NCI-H446 (cell line): ENCODE measurements at places on chromosomes 16 and 17.

DNA sequence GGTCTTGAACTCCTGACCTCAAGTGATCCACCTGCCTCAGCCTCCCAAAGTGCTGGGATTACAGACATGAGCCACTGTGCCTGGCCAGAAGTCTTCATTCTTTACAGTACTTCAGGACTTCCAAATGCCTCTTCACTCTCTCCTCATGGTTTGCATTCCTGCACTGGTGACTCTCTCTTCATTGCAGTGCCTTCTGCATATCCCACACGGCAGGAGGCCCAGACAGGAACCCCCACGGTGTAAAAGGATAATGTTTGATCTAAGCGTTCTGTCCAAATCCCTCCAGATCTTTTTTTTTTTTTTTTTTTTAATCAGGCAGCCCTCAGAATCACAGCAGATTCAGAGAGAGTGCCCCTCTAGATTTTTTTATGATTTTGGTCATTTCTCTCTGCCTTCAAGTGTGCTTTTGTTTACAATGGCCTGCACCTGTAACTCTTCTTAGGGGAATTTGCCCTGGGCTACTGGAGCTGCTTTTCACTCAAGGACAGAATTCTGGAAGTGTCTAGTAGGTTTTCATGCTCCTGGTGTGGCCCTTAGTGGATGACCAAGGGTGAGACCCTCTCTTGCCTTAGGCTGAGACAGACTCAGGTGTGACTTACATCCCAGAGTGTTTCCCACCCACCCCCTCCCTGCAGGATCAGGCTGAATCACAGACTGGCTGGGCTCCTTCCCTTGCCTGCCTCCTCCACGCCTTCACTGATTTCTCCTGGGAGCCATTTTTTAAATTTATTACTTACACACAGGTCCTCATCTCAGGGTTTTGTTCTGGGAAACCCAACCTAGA is 19.8 kb upstream of the NF1 start:
- DNase-seq: no peak

DNA sequence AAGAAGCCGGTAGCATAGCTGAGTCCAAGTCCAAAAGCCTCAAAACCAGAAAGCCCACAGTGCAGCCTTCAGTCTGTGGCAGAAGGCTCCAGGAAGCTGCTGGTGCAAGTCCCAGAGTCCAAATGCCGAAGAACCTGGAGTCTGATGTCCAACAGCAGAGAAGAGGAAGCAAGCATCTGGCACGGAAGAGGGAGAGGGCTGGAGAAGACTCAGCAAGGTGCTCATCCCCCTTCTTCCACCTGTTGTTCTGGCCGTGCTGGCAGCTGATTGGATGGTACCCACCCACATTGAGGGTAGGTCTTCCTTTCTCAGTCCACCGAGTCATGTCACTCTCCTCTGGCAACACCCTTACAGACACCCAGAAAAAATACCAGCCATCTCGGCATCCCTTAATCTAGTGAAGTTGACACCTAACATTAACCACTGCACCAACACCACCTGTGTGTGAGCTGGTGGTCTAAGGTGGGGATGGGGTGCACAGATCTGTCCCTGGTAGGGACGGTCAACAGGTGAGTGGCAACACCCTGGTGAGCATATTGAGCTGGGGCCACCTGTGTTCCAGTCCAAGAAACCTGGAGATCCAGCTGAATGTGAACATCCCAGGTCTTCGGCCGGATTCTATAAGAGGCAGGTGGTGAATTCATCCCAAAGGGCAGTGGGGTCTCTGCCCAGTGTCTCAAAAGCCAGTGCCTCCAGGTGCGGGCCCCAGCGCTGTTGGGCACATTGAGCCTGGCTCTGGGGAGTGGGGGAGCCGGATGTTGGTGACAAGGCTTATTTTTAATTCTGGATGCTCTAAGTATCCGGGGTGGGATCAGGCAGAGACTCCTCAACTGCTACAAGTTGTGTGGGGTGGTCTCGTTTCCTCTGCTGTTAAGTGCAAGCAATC is 9.8 kb downstream of the MIEF2 start:
- DNase-seq: no peak

DNA sequence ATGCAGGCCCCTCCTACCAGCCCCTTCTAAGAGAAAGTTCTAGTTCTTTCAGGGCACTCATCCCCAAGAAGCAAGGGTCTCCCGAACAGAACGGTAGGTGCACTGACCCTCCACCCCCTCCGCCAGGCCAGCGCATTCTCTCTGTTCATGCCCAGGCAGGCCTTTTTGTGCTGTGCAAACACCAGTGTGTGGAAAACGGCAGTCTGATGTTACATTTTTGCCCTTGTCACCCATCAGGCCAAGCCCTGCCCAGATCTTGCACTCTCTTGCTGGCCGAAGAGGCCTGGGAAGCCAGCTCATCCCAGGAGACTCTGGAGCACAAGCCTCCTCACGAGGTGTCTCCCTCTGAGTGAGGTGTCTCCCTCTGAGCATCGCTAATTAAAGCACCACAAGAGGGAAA is 16.1 kb upstream of the MTSS2 start:
- DNase-seq: no peak

DNA sequence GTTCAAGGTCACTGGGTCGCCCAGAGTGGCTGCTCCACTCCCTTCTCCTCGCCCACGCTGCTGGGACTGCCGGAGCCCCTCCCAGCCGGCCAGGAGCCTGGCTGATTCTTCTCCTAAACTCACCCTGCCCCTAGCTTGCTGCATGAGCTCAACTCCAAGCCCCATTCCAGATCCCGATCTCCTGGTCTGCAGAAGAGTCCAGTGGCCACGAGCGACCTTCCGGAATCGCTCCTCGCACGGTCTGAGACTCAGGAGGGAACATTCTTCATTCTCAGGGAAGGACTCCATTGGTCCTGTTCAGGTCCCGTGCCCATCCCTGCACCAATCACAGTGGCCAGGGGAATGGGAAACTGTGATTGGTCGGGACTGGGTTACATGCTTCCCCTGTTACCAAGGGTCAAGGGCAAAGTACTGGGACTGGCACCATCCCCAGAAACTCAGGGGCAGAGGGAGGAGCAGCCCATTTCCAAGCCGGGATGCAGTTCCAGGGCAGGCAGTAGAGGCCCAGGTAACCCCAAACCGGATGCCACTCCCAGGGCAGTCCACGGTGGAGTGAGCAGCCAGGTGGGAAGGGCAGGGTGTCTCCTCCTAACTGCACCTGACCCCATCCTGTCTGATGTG is 24.5 kb upstream of the CIBAR2 start:
- peak; percentile 14 for DNase-seq

DNA sequence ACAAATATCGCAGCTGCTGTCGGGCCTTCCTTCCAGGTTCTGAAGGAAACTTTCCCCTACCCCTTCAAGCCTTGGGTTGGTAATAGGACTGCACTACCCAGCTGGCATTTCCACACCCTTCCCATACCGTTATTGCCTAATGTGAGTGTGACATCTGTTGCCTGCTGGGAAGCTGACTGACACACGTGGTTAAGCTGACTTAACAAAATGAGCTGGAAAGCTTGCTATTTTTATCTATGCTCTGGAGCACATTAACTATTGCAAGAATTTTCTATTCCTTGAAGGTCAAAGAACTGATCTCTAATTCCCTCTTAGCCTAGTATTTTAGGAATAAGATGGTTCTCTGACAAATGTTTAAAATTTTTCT is 79.5 kb downstream of the PMP22 start:
- DNase-seq: no peak

DNA sequence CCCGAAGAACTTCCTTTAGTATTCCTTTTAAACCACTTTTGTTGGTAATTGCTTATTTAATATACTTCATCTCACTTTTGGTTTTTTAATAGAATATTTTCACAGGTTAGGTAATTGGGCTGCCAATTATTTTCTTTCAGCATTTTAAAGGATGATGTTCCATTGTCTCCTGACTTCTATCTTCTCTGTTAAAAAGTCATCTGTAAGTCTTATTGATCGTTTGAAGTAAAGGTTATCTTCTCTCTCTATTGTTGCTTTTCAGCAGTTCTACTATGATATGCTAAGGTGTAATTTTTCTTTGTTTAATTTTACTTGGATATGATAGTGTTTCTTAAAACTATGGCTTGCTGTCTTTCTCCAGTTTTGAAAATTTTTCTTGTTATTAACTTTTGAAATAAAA is 307.5 kb downstream of the MAP2K4 start:
- DNase-seq: no peak

DNA sequence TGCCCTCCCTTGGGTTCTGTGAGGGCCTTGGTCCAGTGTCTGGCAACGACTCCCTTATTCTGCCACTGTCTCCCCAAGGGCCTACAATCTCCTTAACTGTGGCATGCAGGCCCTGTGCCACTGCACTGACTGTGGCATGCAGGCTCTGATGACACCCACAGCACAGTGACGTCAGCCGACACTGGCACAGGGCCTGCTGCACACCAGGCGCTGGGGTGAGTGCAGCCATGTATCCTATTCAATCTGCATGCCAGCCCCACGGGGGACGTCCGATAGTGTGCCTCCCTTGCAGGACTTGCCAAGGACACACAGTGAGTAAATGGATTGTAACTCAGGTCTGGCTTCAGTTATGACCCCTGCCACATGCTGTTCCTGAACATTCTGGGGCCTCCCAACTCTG is 39.8 kb upstream of the RASD1 start:
- DNase-seq: peak; percentile 58

GRCh38 chr17:73566905-73567782 is 77.1 kb downstream of the SDK2 start:
- DNase-seq: no peak

- DNase-seq: no peak
Observed at GRCh38 chr17:12745486-12745885, 43.8 kb upstream of the ARHGAP44 start.

DNA sequence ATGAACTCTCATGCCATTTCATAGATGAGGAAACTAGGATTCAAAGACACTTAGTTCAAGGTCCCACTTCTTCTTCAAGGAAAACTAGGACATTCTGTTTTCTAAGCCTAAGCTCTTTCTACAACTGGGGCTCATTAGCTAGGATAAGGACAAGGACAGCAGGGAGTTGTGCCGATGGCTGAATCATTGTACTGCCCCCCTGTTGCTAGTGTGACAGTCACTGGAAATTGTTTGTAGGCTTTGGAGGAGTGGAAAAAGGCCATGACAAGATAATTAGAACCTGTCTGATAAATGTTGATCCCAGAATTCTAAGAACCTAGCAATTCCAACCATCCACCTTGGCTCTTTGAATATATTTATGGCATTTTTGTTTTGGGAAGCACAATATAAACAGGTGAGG is 445.7 kb downstream of the CDH8 start:
- DNase-seq: no peak

- DNase-seq: no peak
Observed at GRCh38 chr17:2087597-2088211, 32.8 kb downstream of the HIC1 start.

- no peak for DNase-seq
Observed at GRCh38 chr17:19370493-19370960, 7.8 kb upstream of the MAPK7 start.

DNA sequence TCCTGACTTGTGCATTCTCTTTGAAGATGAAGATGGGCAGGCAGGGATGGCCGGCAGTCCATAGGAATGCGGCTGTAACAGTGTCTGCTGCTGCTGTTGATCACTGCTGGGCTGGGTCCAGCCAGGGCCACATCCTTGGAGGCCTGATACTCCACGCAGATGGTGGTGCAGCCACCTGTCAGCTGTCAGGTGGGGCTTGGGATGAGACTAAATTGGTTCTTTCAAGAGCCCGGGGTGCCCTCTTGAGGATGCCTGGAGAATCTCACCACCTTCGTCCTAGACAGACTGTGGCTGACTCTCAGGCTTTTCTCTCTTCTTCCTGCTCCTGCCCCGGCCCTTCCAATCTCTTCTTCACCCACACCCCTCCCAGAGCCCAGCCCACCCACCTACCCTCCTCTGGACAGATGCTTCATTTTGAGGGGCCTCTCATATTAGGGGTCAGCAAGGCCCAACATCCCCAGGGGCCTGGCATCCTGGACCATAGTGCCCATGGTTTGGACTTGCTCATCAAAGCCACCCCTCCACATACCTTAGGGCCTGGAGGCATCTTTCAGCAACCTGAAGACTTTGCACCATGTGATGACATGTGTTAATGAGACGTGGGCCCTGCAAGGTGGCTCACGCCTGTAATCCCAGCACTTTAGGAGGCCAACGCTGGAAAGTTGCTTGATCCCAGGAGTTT is 19.1 kb downstream of the OSBPL7 start:
- peak; percentile 10 for DNase-seq

DNA sequence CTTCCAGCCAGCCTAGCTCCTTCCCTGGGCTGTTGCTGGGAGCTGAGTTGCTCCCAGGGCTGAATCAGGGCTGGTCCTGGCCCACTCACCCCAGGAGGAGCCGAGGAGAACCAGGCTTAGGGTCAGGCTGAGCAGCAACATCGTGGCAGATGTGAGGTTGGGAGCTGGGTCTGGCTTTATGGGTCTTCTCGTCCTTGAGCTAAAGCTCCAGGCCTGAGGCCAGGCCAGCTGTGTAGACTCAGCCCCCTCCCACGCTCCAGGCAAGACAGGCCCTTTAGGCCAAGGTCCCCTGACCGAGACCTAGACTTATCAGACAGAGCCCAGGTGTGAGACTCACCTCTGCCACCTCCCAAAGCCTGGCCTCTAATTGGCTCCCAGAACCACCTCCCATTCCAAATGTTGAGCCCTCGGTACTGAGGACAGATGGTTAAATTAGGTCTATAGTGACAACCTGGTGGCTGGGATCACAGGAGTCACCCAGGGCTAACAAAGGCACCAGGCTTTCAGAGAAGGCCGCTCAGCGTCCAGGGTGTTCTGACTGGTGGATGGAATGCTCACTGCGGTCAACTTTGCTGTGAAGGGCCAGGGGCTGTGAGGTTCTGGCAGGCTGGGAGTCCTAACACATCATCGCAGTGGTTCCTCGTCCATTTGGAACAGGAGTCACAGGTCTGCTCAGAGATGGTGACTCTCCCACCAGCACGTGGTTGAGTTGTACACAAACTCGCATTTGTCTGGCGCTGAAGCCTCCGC is at the start of gene CTRL:
CTRL (minus strand) TSS at position 151 of the 750 bp plus-strand sequence; CDS start at position 141, 10 bp downstream.
- DNase-seq: no peak

- DNase-seq: no peak
Observed at GRCh38 chr17:20982589-20983358, 60.0 kb downstream of the USP22 start.

GRCh38 chr17:77494664-77495435 is 354.1 kb downstream of the SEC14L1 start:
- peak; percentile 59 for DNase-seq

DNA sequence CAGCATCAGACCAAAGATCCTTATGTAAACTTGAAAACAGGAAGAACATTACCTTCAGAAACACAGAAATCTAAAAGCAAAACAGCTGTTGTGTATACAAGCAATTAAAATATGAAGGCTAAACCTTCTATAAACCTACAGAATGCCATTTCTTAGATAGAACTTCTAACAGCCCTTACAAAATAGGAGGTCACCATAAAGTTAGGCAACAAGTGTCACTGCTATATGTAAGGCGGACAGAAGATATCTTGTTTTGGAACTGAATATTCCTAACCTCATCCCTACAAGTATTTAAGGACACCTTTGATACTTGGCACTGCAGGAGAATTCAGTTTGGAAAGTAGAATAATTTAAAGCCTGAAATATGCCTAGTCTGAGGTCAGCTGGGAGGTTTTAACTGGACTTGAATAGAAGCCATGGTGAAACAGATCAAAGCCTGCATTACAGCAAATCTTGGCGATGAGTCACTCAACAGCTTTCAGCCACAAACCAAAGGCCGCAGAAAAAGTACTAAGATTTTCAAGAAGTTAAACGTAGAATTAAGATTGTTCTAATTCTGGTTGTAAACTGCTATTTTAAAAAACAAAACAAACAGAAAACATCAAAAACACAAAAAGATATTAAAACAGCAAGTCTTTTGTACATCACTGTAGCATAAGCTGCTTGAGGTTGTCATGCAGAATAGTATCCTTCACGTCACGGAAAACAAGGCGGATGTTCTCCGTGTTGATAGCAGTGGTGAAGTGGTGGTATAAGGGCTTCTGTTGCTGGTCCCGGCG is 42.7 kb downstream of the GNA13 start:
- no peak for DNase-seq

- DNase-seq: no peak
Observed at GRCh38 chr16:78189121-78189520, 89.7 kb downstream of the WWOX start.

- DNase-seq: peak; percentile 40
Observed at GRCh38 chr16:67396159-67397035, 3.1 kb upstream of the TPPP3 start.
